ENCODE measurements at places on chromosomes 7 and 10. TPM values are rescaled to one million over a fixed set of nuclear protein-coding genes. Genes with fewer than 3 reads are reported as not detected.

ZNF485 gene
- total RNA-seq, result 3.7 TPM

FAM25A gene
- not detected for total RNA-seq

GRM3 gene
- total RNA-seq, result not detected

FLNC gene
- total RNA-seq, result 208 TPM

Data from bronchus fibroblast of lung (primary cell).